ENCODE measurements at places on chromosomes 13 and 19.

GRCh38 chr13:93776936-93777335 lies 550.3 kb downstream of the GPC6 start:
- H3K36me3 ChIP-seq: no peaks in the 10 kb centered on the region
- DNase-seq: no peak
- H3K4me3 ChIP-seq: no peak overlapping the region
- H3K27me3 ChIP-seq: no peaks in the 10 kb centered on the region
- H3K4me1 ChIP-seq: no peaks in the 10 kb centered on the region

DNA sequence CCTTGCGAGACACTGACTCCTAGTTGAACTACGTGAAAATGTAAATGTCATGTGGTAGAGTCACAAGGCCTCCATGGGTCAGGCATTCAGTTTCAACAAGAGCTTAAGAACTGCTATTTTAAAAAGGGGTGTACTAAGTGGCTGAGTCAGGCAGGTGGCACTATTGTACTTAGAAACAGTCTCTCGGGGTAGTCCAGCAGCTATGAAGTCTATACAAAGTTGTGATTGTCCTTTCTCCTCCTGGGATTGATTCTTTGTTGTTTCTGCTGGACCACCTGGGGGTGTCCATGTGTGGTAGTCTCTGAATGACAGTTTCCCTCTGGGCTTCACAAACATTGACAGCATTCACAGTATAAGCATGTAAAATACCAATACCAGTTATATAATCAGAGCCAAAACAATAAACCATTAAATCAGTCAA lies 33.0 kb downstream of the UGGT2 start:
- no peak overlapping the region for H3K27ac ChIP-seq
- no peak for DNase-seq
- H3K27me3 ChIP-seq: no peaks in the 10 kb centered on the region
- no peak overlapping the region for H3K4me3 ChIP-seq
- H3K36me3 ChIP-seq: peaks cover 6% of the 10 kb centered on the region
- H3K4me1 ChIP-seq: no peaks in the 10 kb centered on the region

DNA sequence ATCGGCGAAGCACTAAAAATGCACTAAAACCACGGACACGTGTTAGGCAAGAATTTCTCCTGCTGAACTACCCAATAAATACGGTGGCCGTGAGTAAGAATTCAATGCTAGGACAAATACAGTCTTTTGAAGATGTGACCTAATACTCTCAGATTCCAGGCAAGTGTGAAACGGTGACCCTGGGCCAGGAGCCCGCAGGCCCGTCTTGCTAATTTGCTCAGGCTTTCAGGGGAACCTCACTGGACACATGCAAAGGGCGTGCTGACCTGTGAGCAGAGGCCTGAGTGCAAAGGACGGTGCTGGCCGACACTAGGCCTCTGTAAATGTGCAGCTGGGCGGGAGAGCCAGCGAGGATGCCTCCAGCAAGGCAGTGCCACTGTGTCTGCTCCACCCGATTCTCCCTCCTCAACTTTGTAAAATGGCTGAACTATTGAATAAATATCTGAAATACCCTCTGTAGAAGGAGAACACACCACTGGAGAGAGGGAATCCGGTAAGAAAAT lies 70.1 kb downstream of the STK24 start:
- DNase-seq: no peak
- H3K4me1 ChIP-seq: peaks cover 98% of the 10 kb centered on the region
- H3K4me3 ChIP-seq: no peak overlapping the region
- H3K36me3 ChIP-seq: no peaks in the 10 kb centered on the region
- no peaks in the 10 kb centered on the region for H3K27me3 ChIP-seq

DNA sequence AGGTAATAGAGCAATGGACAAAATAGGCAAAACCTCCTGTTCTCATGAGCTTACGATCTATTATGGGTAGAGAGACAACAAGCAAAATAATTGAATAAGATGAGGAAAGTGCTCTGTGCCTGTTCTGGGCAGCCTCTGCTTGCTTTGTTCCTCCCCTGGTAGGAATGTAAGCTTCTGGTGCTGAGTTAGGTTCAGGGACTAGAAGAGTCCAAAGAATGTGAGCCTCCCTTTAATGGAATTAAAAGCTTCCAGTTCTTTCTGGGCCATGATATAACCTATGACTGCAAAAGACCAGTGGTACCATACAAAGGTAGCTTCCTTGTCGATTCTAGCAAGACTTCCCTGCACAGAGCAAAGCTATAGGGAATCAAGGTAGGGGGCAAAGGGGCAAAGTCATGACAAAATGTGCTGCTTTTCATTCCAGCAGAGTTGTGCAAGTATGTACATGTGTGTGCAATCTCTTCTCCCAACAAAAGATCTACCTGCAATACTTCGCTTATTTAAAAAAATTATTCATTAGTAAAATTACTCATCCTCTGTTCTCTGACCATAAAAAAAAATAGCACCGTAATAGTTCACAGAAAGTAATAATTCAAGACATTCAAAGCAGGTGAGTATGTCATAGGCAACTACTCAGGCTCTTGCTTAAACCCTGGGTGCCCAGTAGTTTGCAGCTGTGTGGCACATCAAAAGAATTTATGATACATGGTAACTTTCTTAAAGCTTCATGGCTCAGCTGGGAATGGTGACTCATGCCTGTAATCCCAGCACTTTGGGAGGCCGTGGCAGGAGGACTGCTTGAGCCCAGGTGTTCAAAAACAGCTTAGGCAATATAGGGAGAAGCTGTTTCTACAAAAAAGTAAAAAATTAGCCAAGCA lies 21.4 kb downstream of the ACOD1 start:
- no peak overlapping the region for H3K27ac ChIP-seq
- DNase-seq: no peak
- H3K4me1 ChIP-seq: peaks cover 10% of the 10 kb centered on the region

GRCh38 chr19:55591555-55591954 lies 7.8 kb downstream of the FIZ1 start:
- peaks cover 13% of the 10 kb centered on the region for H3K4me1 ChIP-seq
- no peaks in the 10 kb centered on the region for H3K36me3 ChIP-seq
- DNase-seq: no peak
- no peak overlapping the region for H3K4me3 ChIP-seq

- H3K36me3 ChIP-seq: no peaks in the 10 kb centered on the region
- peaks cover 6% of the 10 kb centered on the region for H3K4me1 ChIP-seq
- H3K27me3 ChIP-seq: no peaks in the 10 kb centered on the region
Observed at GRCh38 chr13:25375727-25376358, 4.1 kb downstream of the ATP8A2 start.

Data from vagina (tissue), 2 donors.